ENCODE measurements at places on chromosomes 12 and 14. TPM values are rescaled to one million over a fixed set of nuclear protein-coding genes. Genes with fewer than 3 reads are reported as not detected.

KRT5 gene
- 4.6 TPM for total RNA-seq

ALG10 gene
- 6.6 TPM for total RNA-seq

KRT71 gene
- not detected for total RNA-seq

NEUROD4 gene
- total RNA-seq = not detected

BCAT1 gene
- 14.0 TPM for total RNA-seq

ADCK1 gene
- 8.4 TPM for total RNA-seq

PTPRO gene
- total RNA-seq = 4.6 TPM

NEDD8 gene
- total RNA-seq = 186 TPM

IGF1 gene
- 61.6 TPM for total RNA-seq

PRH2 gene
- not detected for total RNA-seq

DAO gene
- total RNA-seq = not detected

TRAF3 gene
- 12.2 TPM for total RNA-seq

CATSPERB gene
- 2.3 TPM for total RNA-seq

KCNH3 gene
- 0.73 TPM for total RNA-seq

OASL gene
- 0.35 TPM for total RNA-seq

MUCL1 gene
- total RNA-seq = not detected

LRP1 gene
- 222 TPM for total RNA-seq

LRR1 gene
- total RNA-seq = 7.4 TPM

SMIM41 gene
- total RNA-seq = not detected

TTC9 gene
- 3.6 TPM for total RNA-seq

ESPL1 gene
- total RNA-seq = 0.58 TPM

PYGL gene
- 27.3 TPM for total RNA-seq

BIN2 gene
- 4.0 TPM for total RNA-seq

NINJ2 gene
- total RNA-seq = 5.2 TPM

BTBD6 gene
- total RNA-seq = 42.7 TPM

ADAMTS20 gene
- total RNA-seq = not detected

CEP170B gene
- total RNA-seq = 12.4 TPM

FAM181A gene
- total RNA-seq = not detected

CCND2 gene
- total RNA-seq = 202 TPM

NAV3 gene
- 6.9 TPM for total RNA-seq

PTCSC3 gene
- total RNA-seq = not detected
